ENCODE measurements at places on chromosomes 6 and 20.

DNA sequence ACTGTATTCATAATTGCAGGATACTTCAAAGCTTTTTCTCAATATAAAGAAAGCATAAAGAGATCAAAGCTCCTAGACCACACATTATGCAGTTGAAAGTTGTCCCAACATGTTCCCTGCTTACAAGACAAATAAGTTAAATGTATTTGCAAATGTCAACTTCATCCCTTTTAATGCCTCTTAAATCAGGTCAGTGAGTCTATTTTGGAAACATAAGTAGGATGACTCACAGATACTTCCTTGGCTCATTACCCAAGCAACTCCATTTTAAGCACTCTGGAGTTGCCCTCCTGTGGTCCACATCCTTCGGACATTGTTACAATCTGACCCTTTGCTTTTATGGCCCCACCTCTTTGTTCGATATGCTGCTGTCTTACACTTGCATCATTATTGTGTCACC, 162.0 kb downstream of the FAXC start:
- DNase-seq, result no peak

DNA sequence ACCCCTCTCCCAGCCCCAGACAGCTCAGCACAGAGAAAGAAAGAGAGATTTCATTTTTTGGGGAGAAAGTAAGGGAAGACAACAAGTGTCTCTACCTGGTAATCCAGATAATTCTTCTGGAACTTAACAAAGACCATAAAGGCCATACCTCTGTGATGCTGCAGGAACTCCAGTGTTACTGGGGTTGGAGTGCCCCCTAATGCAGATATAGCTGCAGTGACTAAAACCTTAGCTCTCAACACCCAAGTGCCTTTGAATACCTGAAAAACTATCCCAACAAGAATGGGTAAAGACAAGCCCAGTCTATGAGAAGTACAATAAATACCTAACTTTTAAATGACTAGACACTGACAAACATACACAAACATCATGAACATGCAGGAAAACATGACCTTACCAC, 365.3 kb upstream of the PTCHD4 start:
- no peak for DNase-seq

DNA sequence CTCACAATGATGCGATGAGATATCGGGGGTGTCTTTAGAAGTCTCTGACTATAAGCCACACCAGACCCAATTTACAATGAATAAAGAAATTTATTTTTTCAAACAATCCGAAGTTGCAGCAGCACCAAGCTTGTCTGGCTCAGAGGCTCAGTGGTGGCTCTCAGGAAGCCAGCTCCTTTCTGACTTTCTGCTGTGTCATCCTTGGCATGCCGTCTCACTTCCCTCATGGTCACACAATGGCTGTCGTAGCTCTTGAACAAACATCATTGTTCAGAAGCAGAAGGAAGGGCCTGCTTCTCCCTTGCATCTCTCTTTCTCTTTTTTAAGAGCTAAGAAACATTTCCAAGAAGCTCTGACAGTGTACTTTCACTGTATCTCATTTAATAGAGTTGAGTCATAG, 299.0 kb downstream of the DOK5 start:
- no peak for DNase-seq

DNA sequence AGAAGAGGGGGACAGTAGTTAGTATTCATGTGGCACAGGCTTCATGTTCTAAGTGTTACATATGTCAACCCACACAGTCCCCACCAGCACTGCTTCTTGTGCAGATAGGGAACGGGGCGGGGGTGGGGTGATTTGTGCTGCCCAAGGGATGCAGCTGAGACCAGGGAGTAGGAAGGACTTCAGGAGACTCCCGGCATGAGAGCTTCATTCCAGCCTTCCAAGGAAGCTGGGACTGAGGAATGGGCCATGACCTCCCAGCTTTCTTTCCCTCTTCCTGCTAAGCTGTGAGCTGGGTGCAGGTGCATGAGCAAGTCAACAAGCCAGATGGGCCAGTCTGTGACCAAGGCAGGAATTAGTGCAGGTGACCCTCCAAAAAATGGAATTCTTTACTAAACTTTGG, 9.2 kb downstream of the BEND3 start:
- DNase-seq, result peak; percentile 13

- peak; percentile 82 for DNase-seq
These were observed 16.9 kb upstream of the PTCRA start for GRCh38 chr6:42898891-42899361.

GRCh38 chr20:6635034-6635736, 132.3 kb upstream of the BMP2 start:
- DNase-seq, result no peak

DNA sequence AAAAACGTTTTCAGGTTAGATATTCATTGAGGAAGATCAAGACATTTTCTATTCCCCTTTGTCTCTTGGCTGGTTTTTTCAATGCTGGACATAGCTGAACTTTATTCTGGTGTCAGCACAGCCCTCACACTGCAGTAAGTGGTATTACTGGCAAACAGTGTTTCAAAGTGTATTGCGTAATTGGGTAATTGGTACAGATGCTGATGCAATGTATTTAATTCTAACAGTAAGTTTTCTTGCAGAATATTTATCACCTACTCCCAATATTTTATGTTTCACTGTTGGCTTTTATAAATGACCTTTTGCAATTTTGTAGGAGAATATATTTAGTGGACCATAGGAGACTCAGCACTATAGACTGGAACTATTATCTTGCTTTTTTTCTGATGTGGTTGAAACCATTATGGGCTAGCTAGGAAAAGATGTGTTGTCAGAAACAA, 287.6 kb upstream of the SOX4 start:
- DNase-seq, result no peak

DNA sequence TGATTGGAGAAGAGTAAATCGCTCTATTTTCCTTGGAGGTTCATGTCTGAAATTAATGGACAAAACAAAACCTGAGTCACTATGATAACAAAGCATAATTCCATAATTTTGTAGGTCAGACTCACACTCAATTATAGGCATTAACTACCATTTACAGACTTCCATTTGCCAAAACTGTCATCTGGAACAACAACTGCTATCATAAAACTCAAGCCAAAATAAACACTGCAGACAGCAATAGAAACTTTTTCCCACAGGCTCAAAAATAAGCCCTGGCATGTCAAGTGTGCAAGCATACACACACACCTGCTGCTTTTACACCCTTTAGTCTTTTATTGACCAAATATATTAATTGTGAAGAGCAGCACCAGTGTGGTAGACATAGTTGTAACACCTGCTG, 7.1 kb downstream of the MRPS10 start:
- DNase-seq, result no peak

- DNase-seq, result no peak
These were observed 158.8 kb downstream of the DTNBP1 start for GRCh38 chr6:15504040-15504495.

DNA sequence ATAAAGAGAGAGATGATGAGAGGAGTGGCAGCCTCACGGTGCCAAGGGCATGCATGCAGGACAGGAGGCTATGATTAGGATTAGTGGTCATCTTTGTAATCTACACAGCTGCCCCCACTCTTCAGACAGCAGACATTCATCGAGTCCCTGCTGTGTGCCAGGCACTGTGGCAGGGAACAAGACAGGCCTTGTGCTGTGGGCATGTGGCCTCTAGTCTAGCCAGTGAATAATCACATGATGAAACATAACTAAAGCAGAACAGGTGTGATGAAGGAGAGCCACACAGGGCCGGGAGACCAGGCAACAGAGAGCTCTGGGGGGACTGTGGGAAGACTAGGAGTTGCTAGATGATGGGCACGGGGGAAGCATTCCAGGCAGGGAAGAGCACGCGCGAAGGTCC, 22.2 kb downstream of the TOX2 start:
- no peak for DNase-seq

- no peak for DNase-seq
These were observed 260.9 kb downstream of the GMDS start for GRCh38 chr6:1984346-1984994.

DNA sequence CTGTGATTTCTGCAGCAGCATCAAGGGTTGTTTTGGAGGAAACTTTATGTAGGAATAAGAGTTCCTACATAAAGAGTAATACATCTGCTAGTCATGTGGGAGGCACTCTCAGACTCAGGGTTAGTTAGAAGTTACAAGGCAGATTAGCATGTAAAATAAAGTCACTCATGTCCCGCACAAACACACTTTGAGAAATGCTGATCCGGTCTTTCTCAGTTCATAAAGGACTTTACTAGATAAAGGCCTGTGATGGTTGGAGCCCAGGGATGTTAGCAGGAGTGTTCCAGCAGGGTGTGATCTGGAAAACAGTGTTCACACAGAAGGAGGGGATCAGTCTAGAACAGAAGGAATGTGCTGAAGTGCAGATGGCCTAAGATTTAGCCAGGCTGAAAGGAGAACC, 33.1 kb upstream of the NOP56 start:
- DNase-seq, result no peak

DNA sequence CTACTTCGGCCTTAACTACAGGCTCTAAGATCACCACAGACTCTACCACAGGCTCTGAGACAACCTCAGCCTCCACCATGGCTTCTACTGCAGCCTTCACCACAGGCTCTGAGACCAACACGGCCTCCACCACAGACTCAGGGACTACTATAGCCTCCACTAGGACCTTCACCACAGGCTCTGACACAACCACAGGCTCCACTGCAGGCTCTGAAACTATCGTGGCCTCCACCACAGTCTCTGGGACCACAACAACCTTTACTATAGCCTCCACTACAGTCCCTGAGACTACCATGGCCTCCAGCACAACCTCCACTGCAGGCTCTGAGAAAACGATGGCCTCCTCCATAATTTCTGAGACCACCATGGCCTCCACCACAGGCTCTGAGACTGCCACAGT, 15.3 kb downstream of the MUC22 start:
- DNase-seq, result no peak

DNA sequence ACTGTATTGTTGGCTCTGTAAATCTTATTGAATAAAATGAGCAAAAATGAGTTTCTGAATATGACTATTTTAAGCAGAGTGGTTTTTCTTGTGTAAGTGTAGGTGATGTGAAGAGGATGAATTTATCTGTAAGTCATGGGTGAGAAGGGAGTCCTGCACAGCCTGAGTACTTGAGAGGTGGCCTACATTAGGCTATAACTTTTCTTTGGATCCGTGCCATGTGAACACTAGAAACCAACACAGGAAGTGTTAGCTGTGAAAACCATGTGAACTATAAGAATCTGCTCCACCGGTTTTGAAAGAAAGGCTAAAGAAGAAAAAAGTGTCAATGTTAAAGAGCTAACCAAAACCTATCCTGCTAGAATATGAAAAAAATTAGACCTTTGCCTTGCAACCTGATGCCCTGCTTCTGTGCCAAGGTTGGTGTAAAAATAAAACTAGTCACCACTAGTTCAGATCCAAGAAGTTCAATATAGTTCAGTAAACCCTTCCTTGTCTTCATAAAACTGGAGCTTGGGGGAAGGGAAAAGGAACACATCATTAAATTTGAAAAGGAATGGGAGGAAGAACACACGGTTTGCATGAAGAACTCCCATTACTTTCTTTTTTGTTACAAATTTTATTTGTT, 21.3 kb downstream of the PLCB1 start:
- no peak for DNase-seq

DNA sequence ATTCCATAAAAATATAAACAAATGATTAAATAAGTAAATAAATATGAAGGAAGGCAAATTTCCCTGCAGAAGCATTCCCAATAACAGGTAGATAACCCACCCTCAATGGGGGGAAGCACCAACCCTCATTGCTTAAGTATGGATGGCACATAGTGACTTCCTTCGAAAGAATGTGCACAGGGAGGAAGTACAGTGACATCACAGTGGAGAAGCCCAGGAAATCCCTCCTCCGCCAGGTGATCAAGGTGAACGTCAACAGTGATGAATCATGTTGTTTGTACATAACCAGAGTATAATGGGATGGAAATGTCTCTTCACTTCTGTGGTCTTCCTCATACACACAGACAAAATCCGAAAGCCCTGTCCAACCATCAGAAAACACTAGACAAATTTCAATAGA, 267.9 kb downstream of the THBS2 start:
- no peak for DNase-seq
